ENCODE measurements at places on chromosomes 12 and 14. TPM values are rescaled to one million over a fixed set of nuclear protein-coding genes. Genes with fewer than 3 reads are reported as not detected.

The GDF3 gene
- total RNA-seq: not detected

The RPS6KA5 gene
- total RNA-seq: 10.7 TPM

GRCh38 chr14:100845341-100845740, 19.4 kb downstream of the MEG3 start:
- DNase-seq: no peak

DNA sequence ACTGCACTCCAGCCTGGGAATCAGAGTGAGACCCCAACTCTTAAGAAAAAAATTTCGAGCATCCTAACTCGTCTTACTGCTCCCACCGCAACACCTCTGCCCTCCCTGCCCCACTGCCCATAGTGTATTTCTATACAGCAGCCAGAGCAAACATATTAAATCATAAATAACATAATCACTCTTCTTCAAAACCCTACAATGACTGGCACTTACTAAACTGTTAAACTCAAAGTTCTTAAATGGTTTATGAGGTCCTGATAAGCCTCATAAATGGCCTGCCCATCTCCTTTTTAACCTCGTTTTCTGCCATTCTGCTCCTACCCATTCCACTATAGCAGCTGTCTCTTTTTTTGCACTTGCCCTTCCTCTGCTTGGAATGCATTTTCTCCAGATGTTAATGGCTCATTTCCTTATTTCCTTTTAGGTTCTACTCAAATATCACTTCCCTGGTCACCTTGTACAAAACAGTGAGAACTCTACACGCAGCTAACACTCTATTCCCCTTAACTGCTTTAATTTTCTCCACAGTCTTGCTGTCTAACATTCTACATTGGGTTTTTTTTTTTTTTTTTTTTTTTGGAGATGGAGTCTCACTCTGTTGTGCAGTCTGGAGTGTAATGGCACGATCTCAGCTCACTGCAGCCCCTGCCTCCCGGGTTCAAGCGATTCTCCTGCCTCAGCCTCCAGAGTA, 45.2 kb downstream of the CDK17 start:
- no peak for DNase-seq

DNA sequence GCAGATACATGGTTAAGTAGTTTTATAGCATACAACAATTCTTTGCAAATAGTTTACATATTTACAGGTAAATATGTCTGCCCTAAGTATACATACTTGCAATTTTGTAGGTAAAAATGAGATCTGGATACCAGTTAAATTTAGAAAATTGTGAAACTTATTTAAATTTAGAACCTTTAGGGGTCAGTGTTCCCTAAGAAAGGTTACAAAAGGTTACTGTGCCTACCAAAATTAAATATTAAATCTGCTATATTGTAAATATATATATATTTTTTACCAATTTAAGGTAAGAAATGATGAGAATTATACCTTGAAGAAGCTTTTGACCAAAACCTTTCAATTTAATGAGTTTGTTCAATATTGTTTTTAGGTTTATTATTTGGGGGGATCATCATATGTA, 54.0 kb downstream of the MIPOL1 start:
- DNase-seq: no peak

GRCh38 chr14:72701605-72702004, 192.3 kb downstream of the DPF3 start:
- DNase-seq: no peak

DNA sequence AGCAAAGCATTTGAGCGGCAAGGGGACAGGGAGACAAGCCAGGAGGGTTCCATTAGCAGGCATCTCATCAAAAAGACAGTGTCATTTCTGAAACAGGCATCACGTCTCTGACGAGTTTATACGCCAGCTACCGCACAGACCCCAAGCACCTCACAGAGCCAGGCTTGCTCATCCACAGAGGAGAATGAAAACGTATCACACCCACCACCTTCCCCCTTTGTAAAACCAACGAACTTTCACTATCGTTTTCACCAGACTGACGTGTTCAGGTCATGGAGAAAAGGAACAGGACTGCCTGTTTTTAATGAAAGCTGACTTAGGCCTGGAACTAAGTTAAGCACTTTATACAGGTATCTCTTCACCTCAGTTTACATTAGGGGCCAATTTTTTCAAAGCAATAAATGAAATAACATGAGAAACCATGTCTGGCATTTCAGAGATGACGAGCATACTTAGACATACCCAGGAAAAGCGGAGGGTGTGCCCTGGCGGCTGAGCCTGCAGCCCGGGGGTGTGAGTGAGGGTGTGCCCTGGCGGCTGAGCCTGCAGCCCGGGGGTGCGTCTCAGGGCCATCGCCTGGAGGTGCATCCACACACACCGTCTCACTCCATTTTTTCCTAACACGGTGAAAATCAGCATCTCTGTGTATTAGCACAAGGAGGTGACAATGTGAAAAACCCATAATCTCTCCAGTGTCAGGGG, 41.9 kb downstream of the STX2 start:
- DNase-seq: no peak

DNA sequence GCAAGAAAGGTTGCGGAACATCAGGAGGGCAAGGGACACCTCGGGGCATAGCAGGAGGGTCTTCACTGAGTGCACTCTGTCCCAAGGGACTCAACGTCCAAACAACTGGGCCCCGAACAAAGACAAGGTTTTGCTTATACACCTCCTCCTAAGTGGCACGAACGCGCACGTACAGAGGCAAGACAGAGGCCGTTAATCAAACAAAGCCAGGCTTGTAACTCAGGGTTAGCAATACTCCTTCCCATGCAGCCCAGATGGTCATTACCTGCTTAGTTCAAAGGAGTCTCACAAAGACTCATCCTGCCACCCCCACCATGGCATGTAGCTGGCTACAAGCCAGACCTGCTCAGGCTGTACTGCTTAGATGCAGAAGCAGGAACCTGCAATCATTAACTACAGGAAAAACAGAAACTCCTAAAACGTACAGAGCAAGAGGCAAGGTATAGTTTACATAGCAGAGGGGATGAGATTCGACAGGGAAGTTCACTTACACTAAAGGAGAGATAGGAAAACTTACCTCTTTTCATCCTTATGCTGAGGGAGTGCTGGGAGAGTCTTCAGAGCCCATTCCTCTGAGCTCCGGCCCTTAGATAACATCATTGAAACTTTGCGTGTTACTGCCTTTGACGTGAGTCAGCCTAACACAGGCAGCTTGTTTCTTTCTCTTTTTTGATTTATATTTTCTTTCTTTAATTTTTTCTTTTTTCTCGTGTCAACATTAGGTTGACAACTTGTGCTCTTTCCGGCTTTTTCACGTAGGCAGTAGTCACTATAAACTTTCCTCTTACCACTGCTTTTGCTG, 1319.1 kb downstream of the TMEM121 start:
- DNase-seq: peak; percentile 93

GRCh38 chr12:47105914-47106674, 26.3 kb upstream of the AMIGO2 start:
- no peak for DNase-seq

Data from Peyer's patch (tissue), 4 donors.